ENCODE measurements at places on chromosomes 2 and 18. TPM values are rescaled to one million over a fixed set of nuclear protein-coding genes. Genes with fewer than 3 reads are reported as not detected.
A peak's percentile ranks its signal among the peaks of the same experiment; 100 is the strongest.

DNA sequence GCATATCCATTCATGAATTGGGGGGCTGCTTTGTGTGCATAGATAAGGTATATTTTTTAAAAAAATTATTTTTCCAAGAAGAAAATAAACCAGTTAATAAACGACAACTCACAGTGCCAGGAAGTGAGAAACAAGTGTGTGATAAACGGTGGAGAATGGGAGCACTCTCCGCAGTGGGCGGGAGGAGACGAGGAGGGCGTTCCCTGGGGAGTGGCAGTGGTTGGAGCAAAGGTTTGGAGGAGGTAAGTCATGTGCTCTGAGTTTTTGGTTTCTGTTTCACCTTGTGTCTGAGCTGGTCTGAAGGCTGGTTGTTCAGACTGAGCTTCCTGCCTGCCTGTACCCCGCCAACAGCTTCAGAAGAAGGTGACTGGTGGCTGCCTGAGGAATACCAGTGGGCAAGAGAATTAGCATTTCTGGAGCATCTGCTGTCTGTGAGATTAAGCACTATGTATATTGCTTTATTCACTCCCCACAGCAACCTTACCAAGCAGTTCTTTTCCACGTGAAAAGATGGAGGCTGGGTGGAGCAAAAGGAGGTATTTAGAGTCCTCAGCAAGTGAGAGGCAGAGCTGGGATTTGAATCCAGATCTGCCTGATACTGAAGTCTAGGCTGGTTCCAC, 27.0 kb upstream of the CASP8 start:
- DNase-seq: peak; percentile 89

DNA sequence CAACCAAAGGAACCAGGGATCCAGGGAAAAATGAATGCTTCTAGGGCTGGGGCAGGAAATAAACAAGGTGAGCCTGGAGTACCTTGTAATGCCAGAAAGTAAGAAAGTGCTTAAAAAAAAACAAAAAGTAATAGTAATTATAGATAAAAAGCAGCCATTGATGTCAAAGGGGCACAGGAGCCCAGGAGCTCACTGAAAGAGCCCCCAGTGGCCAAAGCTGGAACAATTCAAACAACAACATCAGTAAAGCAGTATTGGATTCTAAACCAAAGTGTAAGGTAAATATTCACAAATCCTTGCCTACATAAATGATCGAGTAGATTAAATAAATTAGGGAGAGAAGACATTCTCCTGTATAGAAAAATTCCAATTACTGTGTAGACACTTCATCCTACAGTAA, 114.3 kb upstream of the ARL4C start:
- no peak for DNase-seq

DNA sequence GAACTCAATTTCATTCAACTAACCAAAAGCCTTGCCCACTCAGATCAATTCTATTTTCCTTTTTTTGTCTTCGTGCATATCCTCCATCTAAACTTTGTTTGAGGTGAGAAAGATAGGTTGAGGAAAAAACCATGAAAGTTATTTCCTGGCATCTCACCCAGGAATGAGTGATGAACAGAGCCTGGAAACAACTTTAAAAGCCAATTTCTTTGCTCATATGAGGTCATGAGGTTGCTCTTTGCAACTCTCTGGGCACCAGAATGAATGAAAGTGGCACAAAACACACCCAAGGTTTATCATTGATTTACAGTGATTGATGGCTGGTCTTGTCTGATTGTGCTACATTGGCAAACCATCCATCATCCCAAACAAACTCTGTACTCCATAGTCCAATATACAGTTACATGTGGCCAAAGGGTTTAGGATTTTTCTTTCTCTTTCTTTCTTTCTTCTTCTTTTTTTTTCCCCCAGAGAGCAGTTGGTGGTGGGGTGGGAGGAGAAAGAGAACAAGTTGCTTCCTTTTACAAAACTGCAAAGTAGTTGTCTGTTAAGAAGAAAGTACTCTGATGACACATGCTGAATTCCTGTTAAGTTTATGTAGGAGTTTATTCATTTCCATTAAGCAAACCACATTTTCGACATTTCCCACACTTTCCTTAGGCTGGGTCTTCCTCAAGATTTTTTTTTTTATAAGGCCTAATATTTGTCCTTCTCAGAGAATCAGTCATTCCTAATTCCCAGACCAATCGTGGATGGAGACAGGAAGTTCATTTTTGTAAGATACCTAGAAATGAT, 575.9 kb upstream of the ZEB2 start:
- DNase-seq: no peak

EML6 gene
- total RNA-seq: 0.54 TPM

DNA sequence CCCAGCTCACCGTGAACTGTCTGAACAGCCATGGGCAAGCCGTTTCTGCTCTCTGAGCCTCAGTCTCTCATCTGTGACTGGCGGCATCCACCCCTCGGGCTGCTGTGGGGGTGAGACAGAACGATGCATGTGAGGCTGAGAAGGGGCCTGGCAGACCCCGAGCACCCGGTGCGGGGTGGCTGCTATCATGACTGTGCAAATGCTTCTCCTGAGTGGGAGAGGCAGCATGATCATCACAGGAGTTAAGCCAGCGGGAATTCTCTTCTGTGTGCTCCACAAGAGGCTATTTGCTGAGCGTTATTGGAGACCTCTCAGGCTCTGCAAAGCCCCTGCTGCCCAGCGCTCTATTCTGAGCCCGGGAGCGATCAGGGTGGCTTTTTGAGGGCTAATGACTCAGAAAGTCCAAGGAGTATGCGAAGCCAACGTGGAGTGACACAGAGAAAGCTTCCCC, 45.8 kb upstream of the ID2 start:
- DNase-seq: no peak
